ENCODE measurements at places on chromosomes 1 and 21. TPM values are rescaled to one million over a fixed set of nuclear protein-coding genes. Genes with fewer than 3 reads are reported as not detected.
A peak's percentile ranks its signal among the peaks of the same experiment; 100 is the strongest.

GRCh38 chr1:239841631-239842030, 250.1 kb upstream of the FMN2 start:
- DNase-seq, result no peak

- DNase-seq, result no peak
Measured at GRCh38 chr1:226438007-226438406, 30.1 kb upstream of the PARP1 start.

DNA sequence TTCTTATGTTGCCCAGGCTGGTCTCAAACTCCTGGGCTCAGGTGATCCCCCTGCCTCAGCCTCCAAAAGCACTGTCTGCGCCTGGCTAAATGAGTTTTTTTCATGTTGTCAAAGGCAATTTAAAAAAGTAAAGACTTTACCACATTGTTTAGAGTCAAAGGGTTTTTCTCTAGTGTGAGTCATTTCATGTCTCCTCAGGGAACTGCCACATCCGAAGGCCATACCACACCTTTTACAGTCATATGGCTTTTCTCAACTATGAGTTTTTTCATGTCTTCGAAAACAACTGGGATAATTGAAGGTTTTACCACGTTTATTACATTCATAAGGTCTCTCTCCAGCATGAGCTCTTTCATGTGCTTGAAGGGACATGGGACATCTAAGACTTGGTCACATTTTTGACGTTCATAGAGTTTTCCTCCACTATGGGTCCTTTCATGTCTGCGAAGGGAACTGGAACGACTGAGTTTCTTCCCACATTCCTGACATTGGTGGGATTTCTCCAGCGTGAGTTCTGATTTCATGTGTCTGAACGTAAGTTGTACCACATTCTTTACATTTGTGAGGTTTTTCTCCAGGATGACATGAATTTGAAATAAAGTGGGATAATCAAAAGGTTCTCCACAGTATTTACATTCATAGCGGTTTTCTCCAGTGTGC, 65.6 kb downstream of the UCHL5 start:
- DNase-seq, result no peak

GRCh38 chr1:109823543-109824348, 60.0 kb upstream of the EPS8L3 start:
- DNase-seq, result peak; percentile 67

DNA sequence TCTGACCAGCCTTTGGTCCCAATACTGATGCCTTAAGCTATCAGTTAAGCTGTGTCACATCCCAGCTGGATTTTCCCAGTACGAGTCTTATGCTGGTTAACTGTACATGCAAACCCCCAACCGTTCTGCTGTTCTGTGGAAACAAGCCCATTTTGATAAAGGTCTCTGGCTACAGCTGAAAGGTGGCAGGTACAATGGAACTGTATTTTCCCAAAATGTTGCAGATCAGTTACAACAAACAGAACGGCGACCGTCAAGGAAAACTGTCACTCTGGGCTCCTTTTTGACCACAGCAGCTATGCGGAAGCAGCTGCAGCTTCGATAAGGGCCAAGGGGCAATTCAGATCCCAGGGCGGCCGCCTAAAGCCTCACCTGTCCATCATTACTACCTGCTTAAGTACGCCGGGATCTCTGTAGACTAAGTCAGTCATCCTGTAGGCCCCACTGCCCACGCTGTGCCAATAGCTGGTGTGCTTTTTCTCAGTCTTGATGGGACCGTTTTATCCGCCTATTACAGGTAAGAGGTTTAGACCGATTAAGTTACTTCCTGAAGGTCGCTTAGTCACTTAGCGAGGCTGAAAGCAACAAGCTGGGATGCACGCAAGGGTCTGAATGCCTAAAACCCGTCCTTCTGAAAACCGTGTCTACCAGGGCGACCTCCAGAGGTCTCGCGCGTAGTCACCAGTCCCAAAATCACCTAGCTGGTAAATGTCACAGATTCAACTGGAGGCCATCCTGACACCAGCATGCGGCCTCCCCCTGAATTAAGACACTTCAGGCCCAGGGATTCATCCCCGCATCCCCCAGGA, 11.1 kb upstream of the RAB42 start:
- DNase-seq, result no peak

DNA sequence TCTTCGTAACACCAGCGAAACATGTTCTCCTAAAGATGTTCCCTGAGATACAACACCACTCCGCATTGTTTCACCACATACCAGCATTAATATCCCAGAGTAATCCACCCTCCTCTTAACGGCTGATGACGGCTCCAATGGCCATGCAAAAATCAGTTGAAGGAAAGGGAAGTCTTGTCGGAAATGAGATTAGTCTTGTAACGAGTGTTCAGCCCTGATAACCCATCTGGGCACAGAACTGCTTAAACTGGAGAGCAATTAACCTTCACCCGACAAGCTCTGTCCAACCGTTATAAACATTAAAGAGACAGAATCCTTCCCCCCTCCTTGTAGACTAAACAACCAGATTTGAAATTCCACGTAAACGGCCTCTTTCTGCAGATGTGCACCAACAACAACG, 21.9 kb downstream of the ERG start:
- DNase-seq, result no peak

DNA sequence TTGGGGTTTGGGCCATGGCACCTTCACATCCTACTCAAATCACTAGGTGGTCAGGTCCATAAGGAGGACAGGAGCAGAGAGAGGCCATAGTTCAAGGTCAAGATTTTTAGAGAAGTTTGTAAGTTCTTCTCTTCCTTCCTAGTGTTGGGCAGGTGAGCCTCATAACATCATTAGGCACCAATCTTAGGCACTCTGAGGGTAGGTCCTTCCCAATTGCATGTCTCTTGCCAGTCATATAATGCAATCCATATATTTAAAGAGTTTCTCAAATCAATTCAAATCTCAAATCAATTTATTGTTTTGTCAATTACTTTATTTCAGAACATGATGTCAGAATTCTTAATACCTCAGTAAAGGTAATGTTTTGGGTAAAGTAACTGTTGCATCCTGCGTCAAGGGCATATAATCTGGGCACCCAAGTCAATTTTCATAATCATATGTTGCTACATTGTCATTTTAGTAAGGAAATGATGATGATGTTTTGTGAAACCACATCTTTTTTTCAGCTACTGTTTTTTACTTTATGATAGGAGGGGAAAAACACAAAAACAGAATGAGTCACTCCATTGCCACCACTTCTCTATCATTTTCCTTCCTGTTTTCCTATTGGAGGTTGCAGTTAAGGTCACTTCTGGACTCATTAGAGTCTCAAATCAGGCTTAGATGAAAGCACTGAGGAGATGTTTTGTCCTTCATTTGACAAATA, 122.7 kb downstream of the UCHL5 start:
- DNase-seq, result no peak

Gene CD1D
- total RNA-seq, result 0.24 TPM

Gene FCGR3B
- not detected for total RNA-seq

DNA sequence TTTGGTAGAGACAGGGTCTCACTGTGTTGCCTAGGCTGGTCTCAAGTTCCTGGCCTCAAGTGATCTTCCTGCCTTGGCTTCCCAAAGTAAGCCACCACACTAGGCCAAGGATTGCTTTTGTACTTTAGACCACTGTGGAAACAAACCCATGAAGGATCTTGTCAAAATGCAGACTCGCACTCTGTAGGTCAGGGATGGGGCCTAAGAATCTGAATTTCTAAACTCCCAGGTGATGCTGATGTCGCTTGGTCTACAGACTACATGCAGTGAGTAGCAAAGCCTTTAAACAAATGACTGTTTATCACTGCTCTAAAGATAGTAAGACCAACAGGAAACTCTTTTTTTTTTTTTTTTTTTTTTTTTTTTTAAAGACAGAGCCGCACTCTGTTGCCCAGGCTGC, 54.1 kb upstream of the MUTYH start:
- DNase-seq, result no peak
